T-helper 2 cell (primary cell): ENCODE measurements at places on chromosomes 7 and 10.

DNA sequence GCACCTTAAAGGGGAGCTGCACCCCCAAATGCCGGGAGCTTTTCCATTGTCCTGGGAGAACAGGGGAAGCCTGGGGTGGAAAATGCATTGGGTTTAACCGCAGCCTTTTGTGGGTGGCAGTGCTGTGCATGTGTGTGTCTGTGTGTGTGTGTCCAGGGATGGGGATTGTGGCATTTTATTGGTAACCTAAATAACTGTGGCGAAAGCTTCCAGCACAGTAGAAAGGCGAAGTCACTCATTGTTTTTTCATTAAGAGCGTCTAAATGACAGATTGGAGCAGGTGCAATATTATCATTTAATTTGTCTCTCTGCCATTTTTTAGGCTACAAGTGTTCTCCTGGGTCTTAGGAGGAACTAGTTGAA lies 55.1 kb downstream of the INSIG1 start:
- no peak for DNase-seq

DNA sequence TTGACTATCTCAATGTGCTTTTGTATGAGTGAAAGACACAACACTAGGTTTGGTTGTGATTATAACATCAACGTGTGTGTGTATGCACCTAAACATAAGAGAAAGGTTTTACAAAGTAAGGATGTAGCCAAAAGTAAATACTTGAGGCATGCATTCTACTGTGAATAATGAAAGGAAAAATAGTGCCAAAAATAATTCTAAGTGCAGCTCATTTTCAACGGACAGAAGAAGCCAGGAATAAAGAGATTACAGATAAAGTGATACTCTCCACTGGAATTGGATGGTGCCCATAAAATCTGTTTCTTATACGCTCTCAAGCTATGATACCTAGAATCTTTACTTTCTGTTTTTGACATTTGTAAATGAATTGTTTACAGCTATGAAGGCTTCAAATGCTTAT lies 135.0 kb upstream of the TMEM72 start:
- DNase-seq, result no peak

GRCh38 chr10:21326594-21327288 lies 198.7 kb downstream of the SKIDA1 start:
- DNase-seq, result no peak

GRCh38 chr10:124308056-124308645 lies 110.6 kb downstream of the OAT start:
- no peak for DNase-seq

DNA sequence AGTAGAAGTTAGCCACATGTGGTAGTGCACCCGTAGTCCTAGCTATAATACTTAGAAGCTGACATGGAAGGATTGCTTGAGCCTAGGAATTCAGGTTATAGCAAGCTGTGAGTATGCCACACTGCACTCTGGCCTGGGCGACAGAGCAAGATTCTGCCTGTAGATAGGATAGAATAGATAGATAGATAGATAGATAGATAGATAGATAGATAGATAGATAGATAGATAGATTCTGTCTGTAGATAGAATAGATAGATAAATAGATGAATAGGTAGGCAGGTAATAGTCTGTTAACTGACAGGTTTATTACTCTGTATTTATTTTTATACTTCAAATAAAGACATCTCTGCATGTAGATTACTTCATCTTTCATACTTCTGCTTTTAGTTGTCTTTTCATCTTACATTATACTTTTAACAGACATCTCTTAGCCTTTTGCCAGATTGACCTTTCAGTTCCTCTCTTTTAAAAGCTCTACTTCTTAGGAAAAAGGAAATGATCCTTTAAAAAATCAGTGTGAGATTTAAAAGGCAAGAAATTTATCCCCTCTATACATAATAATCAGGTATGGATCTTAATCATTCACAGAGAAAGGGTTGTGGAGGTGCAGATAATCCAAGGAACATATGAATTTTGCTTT lies 31.8 kb downstream of the CCAR1 start:
- no peak for DNase-seq
